ENCODE measurements at places on chromosomes 13 and 19.
A peak's percentile ranks its signal among the peaks of the same experiment; 100 is the strongest.

DNA sequence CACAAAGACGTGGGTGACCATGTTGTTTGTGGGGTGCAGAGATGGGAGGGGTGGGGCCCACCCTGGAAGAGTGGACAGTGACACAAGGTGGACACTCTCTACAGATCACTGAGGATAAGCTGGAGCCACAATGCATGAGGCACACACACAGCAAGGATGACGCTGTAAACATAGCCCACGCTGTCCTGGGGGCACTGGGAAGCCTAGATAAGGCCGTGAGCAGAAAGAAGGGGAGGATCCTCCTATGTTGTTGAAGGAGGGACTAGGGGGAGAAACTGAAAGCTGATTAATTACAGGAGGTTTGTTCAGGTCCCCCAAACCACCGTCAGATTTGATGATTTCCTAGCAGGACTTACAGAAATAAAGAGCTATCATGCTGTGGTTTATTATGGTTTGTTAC, 5.6 kb downstream of the KLK2 start:
- no peak for DNase-seq

DNA sequence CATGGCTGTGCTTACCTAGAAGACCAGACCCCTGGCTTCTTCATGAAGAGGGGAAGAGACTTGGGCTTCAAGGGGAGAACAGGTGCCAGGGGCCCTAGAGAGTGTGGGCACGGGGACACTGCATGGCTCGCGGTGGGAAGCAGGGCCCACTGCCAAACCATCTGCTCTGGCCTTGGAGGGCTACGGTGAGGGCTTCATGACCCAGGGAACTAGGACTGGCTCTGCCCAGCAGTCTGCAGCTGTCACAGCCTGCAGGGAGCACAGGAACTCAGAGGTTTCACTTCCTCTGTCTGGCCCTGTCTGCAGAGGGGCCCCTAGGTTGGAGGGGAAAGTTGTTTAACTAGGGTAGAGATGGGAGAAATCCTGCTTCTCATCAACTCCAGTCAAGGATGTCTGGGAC, 4.3 kb downstream of the ERCC1 start:
- peak; percentile 73 for DNase-seq

DNA sequence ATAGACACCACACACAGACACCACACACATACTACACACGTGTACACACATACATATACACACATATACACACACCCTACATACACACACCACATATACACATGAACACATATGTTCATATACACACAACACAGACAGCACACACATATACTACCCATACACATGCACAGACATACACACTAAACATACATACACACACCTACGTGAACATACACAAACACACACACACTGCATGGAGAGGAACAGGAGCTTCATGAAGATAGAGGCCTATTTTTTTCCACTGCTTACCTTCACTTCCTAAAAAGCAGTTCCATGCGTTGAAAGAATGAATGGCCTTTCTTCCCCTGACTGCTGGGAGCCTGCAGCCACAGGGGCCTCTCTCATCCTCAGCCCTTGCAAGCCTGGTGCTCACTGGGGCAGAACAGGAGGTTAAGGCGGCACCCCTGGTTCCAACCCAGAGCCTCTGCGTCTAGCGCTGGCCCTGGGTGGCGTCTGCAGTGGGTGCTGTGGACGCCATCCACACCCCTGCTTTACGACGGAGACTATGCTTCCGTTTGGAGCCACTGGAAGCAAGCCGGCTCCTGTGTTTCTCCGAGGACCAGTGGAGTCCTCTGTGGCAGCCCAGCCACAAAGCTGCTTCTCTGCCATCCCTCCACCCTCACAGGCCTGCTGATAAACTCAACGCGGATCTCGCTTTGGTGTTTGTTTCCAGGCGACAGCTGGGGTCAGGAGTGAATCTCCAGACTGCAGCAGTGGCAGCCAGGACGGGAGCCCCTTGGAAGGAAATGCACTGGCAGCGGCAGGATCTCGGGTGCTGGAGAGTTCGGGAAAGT, 1.9 kb upstream of the RASA3 start:
- DNase-seq, result no peak

DNA sequence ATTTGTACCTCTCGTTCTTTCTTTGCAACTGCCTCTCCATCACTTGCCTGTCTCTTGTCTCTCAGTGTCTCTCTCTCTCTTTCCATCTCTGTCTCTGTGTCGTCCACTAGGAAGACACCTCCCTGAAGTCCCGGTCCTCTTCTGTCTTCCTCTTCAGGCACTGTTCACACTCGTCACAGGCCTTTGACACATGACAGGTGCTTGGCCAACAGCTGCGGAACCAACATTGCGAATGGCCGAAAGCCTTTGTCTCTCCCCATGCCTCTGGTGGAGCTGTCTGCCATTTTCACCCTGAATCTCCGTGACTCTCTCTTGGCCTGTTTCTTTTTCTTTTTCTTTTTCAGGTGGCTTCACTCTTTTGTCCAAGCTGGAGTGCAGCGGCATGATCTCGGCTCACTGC, 2.8 kb downstream of the HIPK4 start:
- DNase-seq, result no peak

GRCh38 chr13:50309318-50309717, 294.1 kb downstream of the KCNRG start:
- no peak for DNase-seq

DNA sequence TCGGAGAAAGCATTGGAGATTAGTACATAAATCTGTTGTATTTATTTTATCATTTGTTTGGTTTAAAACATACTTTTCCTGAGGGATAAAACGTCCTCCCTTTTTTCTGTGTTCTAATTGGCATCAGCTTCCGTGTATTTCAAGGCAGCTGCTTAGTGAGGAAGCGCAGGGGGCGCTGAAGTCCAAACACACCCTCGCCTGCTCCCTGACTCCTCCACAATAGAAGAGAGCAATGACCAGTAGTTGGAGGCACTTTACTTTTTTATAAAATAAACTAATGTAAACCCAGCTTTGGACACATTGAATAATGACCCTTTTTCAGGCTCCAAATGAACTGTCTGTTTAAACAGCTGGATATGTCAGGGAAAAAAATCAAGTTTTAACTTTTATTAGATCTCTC, 79.9 kb downstream of the RNASEH2B start:
- DNase-seq, result no peak

- no peak for DNase-seq
Observed at GRCh38 chr13:65926750-65927171, 1303.4 kb downstream of the PCDH9 start.

DNA sequence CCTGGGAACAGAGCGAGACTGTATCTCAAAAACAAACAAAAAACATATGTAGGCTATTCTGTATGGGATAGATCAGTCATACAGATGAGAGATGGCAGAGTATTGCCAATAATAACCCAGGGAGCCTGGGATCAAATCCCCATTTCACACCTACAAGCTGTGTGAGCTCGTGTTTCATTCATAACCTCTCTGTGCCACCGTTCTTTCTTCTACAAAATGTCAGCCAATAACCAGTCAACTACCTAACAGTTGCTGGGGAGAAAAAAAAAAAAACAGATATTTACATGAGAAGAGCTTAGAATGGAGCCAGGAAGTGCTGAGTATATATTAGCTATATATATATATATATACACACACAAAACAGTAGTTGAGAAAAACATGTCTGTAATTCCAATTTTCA, 6.5 kb upstream of the IFNL2 start:
- no peak for DNase-seq

DNA sequence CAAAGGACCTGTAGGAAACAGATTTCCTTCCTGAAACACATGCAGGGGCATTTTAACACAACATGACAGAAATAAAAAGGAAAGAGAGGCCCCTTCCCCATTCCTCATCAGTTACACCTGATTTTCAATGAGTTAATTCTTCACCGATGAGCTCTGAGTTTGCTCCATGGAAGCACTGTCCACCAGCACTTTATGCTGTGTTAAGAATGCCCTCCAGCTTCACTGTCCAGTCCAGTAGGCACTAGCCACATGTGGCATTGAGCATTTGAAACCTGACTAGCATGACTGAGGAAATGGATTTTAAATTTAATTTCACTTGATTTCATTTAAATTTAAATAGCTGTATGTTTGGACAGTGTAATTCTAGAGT, 217.2 kb upstream of the SLC10A2 start:
- no peak for DNase-seq
